Bronchial smooth muscle cell (primary cell): ENCODE measurements at places on chromosomes 3 and 15. TPM values are rescaled to one million over a fixed set of nuclear protein-coding genes. Genes with fewer than 3 reads are reported as not detected.

Gene EIF2A
- total RNA-seq, result 127 and 188 TPM in 2 replicates

Gene LRRN1
- total RNA-seq, result 0.16 TPM in 1 of 2 replicates, not detected in the other

Gene SH2D7
- not detected in 2 replicates for total RNA-seq

Gene TMC3
- total RNA-seq, result under 0.01 TPM in 1 of 2 replicates, not detected in the other

Gene CDCP1
- 1.4 and 5.5 TPM in 2 replicates for total RNA-seq

Gene MEGF11
- not detected in 2 replicates for total RNA-seq

Gene CLDN16
- not detected in 2 replicates for total RNA-seq

Gene ANP32A
- 40.2 and 43.1 TPM in 2 replicates for total RNA-seq

Gene DPP8
- total RNA-seq, result 33.7 and 35.8 TPM in 2 replicates

Gene A4GNT
- not detected in 2 replicates for total RNA-seq
